Activated naive CD4-positive, alpha-beta T cell (primary cell): ENCODE measurements at places on chromosomes 3 and 15.

GRCh38 chr3:78562328-78562727 is 1205.5 kb downstream of the ROBO1 start:
- no peak for DNase-seq

DNA sequence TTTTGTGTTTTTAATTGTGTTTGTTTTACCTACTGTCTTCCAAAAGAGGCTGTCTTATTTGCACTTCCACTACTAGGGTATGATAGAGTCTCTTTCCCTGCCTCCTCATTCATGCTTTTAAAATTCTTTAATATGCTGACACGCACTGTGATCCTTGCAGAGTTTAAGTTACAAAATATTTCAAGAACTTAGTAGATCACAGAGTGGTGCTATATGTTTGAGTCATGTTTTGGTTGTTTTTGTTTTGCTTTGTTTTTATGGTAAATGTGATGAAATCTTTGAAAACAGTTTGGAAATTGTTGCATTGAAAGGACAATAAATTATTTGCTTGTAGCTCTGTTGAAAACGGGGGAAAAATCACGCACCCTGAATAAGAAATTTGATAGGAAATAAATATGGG is 5.9 kb upstream of the ABHD10 start:
- no peak for DNase-seq

DNA sequence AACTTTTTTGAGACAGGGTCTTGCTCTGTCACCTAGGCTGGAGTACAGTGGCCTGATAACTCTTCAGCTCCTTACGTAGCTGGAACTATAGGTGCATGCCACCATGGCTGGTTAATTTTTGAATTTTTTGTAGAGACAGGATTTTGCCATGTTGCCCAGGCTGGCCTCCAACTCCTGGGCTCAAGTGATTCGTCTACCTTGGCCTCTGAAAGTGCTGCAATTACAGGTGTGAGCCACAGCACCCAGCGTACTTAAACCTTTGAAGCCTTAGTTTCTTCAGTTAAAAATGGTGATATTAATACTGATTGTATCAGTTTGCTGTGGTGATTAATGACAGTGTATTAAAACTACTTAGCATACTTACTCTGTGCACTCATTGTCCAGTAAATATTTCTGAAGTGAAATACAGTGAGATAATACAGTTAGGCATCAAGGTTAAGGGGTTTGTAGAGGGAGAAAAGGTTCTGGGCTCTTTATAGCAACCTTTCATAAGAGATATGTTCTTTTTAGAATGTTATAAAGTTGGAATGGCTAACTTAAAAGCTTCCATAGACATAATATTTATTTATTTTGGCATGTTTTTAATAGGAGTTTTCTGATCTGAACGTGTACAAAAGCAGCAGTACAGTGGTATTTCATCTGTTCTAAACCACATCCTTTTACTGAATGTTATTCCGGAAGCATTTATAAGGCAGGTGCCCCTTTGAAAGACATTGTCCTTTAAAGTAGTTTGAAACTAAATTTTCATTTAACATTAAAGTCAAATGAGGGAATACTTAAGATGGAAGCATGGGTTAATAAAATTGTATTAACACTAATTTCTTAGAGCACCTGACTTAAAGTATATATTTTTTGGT is 23.6 kb downstream of the NCK1 start:
- no peak for DNase-seq

DNA sequence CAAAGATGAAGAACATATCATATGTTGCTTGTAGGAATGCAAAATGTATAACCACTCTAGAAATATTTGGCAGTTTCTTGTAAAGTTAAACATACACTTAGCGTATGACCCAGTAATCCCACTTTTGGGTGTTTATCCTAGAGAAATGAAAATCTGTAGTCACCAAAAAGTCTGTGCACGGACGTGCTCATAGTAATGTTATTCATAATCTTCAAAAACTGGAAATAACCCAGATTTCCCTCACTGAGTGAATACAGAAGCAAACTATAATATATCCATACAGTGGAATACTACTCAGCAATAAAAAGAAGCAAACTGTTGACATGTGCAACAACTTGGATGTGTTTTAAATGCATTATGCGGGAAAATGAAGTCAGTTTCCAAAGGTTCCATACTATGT is 155.9 kb downstream of the AKAP13 start:
- no peak for DNase-seq

- DNase-seq = no peak
Observed at GRCh38 chr3:177169936-177170722, 27.2 kb downstream of the TBL1XR1 start.

DNA sequence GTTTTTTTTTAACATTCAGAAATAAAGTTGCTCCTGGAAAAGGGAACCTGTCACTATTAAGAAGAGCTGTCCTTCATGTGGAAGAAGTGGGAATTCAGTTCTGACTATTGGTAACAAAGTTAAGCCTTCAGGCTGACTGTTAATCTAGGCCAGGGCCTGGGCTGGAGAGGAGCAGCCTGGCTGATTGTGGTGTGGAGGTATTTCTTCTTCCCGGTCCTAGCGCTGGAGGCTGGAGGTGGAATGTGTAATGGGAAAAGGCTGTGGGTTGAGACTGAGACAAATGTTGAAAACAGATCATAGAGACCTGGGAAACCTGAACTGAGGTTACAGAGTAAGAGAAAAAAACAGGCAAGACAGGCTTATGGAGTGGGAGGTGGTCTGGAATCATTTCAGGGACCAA is 23.8 kb upstream of the SH3BP5 start:
- no peak for DNase-seq

GRCh38 chr15:66654361-66654738 is 47.7 kb upstream of the SMAD6 start:
- no peak for DNase-seq

GRCh38 chr15:27426805-27427204 is 455.8 kb downstream of the GABRG3 start:
- DNase-seq = no peak

DNA sequence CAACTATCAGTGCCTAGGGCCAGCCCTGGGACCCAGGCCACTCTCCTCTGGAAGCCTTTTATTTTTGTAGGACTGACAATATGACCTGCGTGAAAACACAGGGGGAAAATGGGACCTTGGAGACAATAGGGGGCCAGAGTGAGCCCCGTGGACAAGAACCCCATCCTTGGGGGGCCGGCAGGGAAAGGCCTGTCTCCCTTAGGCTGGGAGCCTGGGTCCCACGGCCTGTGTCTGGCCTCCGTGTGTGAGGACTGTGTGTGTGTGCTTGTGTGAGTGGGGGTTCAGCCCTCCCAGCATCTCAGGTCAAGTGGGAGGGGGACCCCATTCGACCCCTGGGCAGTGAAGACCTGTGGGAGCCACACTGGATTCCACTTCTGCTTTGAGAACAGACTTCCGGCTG is 53.3 kb downstream of the EXOG start:
- DNase-seq = no peak

GRCh38 chr3:50275996-50276761 is 2.7 kb upstream of the LSMEM2 start:
- no peak for DNase-seq
